Calu3 (cell line): ENCODE measurements at places on chromosomes 6 and 20.

DNA sequence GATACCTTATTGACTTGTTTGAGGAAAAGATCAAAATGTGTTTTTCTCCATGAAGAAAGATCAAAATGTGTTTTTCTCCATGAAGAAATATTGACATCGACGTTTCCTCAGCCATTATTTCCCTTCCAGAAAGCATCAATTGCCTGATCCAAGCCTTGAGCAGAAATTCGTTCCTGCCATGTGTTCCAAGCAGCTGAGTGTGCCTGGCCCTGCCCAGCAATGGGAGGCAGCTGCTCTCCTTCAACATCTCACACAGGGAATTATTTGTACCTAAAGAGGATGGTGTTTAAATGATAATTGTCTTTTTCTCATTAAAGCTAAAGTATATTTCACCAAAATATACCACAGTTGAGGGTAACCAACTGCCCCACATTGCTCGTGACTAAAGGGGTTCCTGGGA is 7.8 kb upstream of the DUSP22 start:
- DNase-seq: no peak

GRCh38 chr20:38631155-38632022 is 29.8 kb downstream of the ARHGAP40 start:
- DNase-seq: no peak

- no peak for DNase-seq
These were observed 494.3 kb downstream of the EPM2A start for GRCh38 chr6:145241039-145241438.

DNA sequence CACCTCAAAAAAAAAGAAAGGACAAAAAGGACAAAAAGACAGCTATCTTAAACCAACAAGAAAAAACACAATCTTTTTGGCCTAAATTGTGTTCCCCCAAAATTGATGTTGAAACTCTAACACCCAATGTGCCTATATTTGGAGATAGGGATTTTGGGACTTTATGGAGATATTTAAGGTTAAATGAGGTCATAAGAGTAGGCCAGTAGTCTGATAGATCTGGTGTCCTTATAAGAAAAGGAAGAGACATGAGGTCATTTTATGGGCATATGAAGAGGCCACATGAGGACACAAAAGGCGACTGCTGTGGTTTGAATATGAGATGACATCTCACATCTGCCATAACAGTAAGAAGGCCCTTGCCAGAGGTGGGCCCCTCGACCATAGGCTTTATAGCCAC is 49.5 kb downstream of the TRIM38 start:
- DNase-seq: no peak

DNA sequence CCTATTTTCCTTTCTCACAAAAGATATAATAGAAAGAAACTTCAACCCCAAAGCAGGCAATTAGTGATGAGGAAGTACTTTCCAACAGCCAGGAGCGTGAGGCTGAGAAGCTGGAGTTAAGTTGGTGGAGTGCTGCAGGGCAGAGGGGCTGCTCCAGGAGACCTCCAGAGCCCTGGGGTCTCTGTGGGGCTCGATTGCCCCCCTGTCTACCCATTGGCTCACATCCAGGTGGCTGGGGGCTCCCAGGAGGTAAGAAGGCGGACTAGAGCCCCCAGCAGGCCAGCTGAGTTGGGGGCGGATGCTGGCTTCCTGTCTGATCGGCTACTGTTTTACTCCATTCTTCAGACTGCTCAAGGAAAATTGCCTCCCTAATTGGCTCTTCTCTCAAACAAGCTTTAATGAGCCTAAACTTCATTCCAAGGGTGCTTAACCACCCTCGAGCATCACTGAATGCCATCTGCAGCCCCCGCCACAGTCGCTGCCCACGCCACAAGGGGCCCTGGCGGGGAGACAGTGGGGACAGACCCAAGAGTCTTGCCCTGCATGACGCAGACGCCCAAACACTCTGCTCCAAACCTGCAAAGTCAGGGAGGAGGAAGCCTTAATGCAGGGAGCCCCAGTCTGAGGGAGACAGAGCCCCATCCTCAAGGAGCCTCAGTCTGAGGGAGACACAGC is 78.6 kb downstream of the MDGA1 start:
- no peak for DNase-seq

GRCh38 chr20:34558320-34559218 is at the start of gene MAP1LC3A:
Gene MAP1LC3A, plus strand, starts transcription at chr20:34558718. Its CDS starts 151 bp downstream, at chr20:34558869.
- DNase-seq: peak; percentile 85

DNA sequence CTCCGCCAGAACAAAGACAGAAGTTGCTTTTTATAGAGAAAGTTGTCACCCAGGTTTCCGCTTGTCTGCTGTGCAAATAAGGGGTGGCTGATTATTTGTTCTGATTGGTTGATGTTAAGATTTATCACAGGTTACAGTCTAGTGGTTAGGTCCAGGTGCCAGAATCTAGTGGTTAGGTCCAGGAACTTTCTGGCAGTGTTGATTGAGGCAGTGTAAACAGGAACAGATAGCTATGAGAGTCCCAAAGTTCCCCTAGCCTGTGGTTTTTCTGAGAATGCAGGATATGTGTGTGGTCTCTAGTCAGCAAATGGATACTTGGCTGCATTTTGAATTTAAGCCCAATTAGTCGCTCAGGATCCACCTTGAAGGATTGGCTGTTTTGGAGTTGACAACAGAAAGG is 148.0 kb downstream of the TMEM200A start:
- DNase-seq: peak; percentile 30

- DNase-seq: no peak
These were observed 18.2 kb downstream of the VTA1 start for GRCh38 chr6:142165227-142165626.

DNA sequence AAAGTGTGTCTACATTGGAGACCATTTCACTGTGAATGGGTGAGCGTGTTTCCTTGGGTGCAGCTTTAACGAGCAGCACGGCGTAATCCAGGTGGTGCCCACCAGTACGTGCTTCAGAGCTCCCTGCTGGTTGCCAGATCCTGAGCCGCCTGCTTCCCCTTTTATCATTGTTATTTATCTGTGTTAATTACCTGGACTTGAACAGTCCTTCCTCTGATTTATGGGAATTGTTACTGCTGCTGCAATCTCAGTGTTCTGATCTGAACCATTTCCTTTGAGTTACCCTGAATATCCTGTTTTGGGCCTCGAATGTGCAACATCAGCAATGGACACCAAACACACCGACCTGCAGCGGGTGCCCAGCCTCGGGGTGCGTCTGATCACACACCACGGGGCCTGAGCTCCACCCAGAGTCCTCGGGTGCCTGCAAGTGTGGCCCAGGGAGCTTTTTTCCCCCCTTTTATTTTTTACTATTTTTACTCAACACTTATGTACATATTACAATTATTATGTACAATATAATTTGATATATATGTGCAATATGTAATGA is 81.3 kb downstream of the RPP40 start:
- no peak for DNase-seq

DNA sequence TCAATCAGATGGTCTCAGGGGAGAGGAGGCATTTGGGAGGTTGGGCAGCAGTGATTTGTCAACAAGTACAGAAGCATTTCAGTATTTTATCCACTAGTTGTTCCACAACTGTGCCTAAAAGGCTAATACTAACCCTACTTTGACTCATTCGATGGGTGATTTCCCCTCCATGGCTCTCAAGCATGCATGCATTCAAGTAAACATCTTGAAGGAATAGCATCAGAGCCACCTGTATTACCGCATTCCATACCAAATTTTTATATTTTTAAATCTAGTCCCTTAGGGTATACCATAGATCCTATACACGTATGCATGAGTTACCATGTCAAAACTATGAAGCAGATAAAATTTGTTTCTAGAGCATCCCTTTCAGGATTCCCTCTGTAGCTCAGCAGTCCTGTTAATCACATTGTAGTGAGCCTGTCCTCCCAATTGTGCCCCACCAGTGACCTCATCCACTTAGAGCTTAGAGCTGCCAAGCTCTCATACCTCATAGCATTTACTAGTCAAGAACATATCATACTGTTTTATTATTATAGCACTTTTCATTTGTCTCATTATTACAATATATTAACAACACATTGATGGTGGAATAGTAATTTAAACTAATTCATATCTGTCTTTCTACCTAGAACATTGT is 213.8 kb downstream of the LAMA2 start:
- no peak for DNase-seq

- DNase-seq: no peak
These were observed 29.1 kb upstream of the TULP1 start for GRCh38 chr6:35541836-35542235.
